ENCODE measurements at places on chromosomes 4 and X.

GRCh38 chr4:122928930-122929329 lies 6.5 kb upstream of the NUDT6 start:
- no peak for DNase-seq

- DNase-seq, result no peak
Measured at GRCh38 chr4:22385611-22386011, 130.3 kb downstream of the ADGRA3 start.

- no peak for DNase-seq
Measured at GRCh38 chr4:747546-748170, 42.0 kb downstream of the PCGF3 start.

DNA sequence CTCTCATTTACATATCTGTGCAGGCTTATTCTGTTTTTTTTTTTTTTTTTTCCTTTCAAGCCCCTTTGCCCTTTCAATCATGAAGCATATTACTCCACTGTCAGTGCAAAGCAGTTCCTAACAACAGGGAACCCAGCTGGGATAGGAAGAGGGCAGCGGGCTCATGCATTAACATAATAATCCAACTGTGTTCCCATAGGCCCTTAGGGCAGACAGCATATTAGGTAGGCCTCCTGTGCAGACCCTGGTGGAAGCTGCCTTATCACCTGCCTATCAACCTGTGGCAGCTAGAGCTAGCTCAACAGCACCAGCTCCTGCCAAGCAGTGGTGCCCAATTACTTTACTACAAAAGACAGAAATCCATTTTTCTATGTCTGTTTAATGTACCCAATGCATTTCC lies 49.3 kb downstream of the SLC10A7 start:
- DNase-seq, result no peak

DNA sequence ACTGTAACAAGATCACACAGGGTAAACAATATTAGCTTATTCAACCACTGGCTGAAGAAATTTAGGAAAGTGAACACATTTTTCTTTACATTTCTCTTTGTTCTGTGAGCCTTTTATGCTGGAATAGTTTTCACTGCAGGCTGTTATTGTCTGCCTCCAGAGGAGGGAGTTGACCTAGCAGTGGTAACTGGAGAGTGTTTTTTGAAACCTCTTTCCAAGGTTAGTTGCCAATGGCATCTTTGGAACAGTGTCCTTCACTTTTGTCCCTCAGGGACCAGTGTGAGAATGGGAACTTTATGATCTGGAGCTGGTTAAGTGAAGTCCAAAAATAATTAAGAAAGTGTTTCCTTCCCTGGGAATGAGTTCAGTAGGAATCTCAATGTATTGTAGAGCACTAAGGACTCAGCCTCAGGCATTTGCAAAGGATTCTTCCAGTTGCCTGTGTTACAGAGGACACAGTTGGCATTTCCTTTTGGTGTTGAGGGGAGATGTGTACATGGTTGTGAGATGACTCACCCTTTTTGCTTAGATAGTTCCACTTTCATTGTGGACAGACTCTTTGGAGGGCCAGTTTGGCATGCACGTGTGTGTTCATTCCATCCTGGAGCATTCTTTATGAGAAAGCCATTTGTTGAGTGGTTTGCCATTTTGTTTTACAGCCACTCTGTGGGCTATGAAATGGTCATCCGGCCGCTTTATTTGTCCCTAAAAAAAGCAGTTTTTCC lies 61.3 kb downstream of the AR start:
- DNase-seq, result no peak

DNA sequence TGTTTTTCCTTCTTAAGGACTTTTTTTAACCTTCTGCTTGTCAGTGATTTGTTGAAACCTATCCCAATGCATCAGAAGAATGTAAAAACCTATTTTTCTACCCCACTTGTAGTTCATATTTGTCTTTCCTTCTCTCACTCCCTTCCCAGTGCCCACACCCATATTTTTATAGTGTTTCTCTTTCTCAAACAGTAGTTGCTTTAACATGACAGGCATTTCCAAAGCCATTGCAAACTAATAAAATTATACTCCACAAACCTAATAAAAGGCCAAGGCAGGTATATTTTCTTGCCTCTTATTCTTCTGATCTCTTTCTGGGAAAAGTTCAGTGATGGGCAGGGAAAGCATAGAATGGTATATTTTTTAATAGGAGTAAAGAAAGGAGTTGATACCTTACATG lies 35.7 kb upstream of the FHDC1 start:
- DNase-seq, result no peak

DNA sequence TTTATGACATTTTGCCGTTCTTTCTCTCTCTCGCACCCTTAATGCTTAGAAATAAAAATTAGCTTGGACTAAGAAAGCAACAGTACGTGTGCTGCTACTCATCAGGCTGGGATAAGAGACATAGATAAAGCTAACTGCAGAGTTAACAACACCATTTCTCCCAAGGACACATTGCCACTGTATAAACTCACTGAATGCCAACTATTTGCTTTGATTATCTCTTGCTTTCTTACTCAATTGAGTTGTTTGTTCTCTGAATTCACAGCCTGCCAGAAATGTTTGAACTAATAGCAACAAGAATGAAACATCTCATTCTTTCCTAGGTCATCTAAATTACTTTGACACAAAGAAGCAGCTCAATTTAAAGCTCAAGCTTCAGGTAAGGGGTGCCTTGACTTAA lies 34.6 kb downstream of the F8 start:
- no peak for DNase-seq

DNA sequence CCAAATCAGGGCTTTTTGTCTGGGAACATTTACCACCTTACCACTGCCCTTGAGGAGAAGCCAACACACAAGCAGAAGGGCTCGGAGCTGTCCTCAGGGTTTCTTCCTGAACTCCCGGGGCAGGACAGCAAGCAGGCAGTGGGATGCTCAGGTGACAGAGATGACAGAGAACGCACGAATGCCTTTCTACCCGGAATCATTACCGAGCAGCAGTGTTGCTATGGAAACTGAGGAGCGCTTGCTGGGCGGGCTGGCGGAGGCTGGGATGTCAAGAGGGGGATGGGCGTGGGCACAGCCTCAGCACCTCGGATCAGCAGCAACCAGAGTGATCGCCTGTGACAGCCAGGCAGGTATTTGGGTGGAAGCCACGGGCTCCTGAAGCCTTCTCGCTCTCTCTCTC lies 17.8 kb downstream of the SSR4 start:
- DNase-seq, result no peak

GRCh38 chr4:93841803-93842345 lies 13.3 kb downstream of the ATOH1 start:
- DNase-seq, result no peak

- DNase-seq, result no peak
Measured at GRCh38 chr4:8395504-8396296, 44.8 kb downstream of the ACOX3 start.

DNA sequence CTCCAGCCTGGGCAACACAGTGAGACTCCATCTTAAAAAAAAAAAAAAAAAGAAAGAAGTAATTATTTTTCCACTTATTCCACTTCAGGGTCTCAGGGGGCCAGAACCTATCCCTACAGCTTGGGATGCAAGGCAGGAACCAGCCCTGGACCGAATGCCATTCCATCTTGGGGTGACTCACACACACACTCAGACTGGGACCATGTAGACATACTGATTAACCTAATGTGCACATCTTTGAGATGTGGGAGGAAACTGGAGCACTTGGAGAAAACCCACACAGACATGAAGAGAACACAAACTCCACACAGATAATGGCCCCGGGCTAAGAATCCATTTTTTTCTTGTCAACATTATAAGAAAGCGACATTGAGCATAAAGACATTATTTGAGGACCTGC lies 132.5 kb downstream of the PTTG2 start:
- no peak for DNase-seq

DNA sequence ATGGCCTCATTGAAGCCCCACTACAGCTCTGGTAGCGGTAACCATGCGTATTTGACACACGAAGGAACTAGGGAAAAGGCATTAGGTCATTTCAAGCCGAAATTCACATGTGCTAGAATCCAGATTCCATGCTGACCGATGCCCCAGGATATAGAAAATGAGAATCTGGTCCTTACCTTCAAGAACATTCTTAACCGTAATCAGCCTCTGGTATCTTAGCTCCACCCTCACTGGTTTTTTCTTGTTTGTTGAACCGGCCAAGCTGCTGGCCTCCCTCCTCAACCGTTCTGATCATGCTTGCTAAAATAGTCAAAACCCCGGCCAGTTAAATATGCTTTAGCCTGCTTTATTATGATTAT lies 876 bp downstream of the HPRT1 start:
- DNase-seq, result no peak

- no peak for DNase-seq
Measured at GRCh38 chr4:1515156-1515555, 108.9 kb upstream of the NKX1-1 start.

- no peak for DNase-seq
Measured at GRCh38 chrX:150683536-150684146, 9.6 kb upstream of the MTMR1 start.

DNA sequence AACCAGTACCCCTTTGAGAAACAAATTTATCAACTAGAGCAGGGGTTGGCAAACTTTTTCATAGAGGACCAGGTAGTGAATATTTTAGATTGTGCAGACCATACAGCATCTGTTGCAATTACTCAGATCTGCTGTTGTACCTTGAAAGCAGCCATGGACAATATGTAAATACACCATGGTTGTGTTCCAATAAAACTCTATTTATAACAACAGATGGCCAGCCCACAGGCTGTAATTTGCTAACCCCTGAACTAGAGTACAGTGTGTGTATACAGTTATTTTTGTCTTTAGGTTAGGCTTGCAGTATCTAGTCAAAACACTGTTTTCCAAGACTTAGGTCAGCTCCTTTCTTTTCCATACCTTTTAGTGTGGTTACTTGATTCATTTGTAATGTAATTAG lies 54.4 kb downstream of the PHKA1 start:
- no peak for DNase-seq

GRCh38 chr4:148693913-148694649 lies 251.9 kb upstream of the NR3C2 start:
- DNase-seq, result no peak

DNA sequence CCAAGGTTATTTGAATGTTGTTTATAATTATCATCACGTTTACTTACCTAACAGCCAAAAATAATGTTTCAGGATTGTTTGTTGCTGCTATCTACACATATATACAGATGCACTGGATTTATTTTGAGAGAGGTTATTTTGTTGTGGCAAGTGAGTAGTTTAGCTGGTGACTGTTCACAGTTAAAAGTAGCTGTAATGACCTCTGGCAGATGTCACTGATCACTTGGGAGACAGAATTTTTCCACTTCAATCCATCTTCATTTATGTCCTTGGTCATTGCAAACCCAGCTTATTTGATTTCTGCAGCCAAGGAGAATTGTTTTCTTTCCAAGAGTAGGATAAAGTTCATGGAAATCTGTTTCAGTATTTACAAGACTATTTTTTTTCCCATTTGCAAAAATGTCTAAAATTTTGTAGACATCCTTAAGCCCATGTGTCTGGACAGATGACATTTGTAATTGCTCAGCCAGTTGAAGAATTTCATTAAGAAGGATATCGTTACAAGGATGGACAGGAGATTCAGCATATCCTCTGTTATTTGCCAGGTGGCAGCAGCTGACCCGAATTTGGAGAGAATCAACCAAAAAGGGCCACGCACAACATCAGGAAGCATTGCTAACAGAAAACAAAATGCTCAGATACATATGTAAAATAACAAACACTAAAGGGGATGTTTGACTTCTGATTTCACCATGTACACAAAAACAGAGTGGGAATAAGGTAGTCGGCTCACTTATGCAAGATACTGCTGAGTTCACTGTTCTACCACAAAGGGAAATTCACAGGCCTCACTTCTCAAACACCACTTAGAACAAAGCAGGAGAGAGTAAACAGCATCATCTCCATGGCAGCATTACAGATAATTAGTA lies 64.5 kb downstream of the GPRIN3 start:
- DNase-seq, result no peak

DNA sequence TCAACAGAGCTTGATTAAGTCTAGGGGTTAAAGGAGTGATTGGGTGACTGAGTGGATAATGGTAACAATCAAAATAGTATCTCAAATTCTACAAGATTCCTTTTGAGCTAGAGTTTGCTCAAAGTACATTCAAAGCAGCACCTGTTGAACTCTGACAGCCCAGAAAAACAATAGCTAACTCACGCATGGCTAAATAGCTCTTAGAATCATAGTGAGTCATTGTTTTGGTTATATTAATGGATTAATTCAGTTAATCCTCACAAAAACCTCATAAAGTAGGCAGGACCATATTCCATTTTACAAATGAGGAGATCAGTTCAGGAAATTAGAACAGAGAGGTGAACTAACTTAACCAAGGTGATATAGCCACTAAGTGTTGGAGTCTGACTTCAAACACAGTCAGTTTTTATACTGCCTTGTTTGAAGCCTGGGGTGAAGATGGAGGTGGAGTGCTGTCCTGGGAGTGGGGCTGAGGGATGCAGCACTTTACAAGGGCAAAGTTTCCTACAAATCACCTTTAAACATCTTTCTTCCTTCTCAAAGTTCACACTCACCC lies 35.9 kb upstream of the PPM1K start:
- peak; percentile 0 for DNase-seq

DNA sequence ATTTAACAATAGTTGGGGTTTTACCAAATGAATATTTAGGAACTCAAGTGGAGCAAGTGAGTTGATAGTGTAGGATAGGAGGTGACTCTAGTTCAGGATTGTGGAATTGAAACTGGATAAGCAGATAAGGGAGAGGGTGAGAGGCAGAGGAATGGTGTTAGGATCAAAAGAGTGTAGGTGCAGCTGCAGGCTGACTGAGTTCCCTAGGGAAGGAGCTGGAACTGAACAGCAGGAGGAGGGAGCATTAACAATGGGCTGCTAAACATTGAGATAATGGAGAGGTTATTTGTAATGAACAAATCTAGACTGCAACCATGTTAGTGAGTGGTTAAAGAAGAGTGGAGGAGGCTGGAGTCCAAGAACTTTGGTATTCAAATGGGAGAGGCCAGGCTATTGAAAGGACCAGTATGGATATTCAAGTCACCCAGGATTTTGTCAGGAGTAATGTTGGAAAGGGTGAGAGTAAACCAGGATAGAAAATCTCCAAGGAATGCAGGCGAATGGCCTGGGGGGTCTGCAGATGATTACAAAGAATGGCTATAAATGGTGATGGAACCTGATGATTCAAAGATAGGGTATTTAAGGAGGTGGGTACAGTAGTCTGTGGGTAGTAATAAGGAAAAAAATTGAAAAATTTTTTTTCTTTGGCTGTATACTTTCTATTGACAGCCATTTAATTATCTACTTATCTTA lies 497.1 kb upstream of the TENM3 start:
- no peak for DNase-seq

DNA sequence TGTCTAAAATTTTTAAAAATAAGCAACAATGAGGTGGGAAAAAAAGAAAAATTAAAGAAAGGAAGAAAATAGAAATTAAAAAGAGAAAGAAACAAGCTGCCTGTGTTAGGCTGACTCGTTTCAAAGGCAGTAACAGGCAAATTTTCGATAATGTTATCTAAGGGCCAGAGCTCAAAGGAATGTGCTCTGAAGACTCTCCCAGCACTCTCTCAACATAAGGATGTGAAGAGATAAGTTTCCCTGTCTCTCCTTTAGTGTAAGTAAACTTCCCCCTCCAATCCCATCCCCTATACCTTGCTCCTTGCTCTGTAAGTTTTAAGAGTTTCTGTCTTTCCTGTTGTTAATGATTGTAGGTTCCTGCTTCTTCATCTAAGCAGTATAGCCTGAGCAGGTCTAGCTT lies 172.8 kb downstream of the TEX13C start:
- no peak for DNase-seq

All from stimulated activated naive CD4-positive, alpha-beta T cell treated with Interleukin-2 at 50 U/mL for 16 hours (primary cell).